WTC11 (cell line): ENCODE measurements at places on chromosomes 16 and 17.

DNA sequence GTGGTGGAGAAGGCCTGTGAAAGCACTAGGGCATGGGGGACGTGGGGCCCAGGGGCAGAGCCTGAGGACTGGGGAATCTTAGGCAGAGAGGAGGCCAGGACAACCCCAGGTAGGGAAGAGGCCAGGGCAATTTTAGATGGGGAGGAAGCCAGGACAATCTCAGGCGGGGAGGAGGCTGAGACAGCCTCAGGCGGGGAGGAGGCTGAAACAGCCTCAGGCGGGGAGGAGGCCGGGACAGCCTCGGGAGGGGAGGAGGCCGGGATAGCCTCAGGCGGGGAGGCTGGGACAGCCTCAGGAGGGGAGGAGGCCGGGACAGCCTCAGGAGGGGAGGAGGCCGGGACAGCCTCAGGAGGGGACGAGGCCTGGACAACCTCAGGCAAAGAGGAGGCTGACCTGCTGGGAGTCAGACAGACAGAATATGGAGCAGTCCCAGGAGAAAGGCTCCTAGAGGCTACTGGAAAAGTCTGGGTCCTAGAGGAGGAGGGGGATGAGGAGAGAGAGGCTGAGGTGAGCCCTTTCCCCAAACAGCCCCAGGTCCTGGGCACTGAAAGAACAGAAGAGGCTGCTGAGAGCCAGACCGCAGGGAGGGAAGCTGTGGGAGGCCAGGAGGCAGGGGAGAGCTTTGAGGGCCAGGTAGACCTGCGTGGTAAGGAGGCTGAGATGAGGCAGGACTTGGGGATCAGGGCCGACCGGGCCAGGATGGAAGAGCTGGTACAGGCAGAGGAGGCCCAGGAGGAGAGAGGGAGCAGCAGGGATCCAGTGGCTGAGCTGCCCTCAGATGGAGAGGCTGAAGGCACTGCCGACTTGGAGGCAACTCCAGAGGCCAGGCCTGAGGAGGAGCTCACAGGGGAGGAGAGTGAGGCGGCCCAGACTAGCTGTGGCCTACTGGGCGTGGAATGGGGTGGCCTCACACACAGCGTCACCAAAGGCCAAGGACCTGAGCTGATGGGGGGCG lies 1.6 kb downstream of the APOBR start:
- no peak for DNase-seq

GRCh38 chr16:52861614-52862022 lies 191.1 kb downstream of the CHD9NB start:
- peak; percentile 17 for DNase-seq

GRCh38 chr17:82985428-82985805 lies 94.0 kb upstream of the METRNL start:
- DNase-seq, result no peak

DNA sequence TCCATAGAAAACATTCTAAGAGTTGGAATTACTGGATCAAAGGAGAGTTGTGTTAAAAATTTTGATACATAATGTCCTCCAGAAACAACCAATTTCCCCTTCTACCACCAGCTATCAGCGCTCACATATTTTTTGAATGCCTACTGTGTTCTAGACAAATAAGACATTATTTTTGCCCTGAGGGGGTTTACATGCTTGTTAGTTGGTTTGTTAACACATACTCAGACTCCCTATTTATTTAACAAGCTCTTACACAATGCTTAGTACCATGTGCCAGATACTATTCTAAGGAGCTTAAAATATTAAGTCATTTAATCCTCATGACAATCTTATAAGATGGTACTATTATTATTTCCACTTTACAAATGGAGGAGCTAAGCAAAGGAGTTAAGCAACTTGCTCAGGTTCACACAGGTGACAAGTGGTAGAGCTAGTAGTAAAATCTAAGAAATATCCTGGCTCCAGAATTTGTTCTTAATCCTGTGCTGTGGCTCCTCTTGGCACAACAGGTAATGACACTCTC lies 194.2 kb downstream of the UTP18 start:
- no peak for DNase-seq

DNA sequence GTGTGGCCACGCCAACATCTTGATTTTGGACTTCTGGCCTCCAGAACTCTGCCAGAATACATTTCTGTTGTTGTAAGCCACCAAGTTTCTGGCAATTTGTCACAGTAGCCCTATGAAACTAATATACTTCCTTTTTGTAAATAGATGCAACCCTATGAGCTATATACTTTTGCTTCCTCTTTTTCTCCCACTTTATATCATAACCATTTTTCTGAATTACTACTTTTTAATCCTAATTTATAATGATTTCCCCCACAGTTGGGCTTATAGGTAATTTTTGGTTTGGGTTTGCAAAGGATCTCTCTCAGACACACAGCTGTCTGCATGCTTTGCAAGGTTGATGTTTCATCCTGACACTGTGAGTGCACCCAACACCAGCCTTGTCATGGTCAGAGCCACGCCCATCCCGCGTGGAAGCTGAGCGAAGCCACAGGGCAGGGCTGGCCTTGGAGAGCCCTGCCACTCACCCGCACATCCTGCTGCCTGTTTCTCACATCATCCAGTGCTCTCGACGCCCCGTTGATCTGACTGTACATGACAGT lies 5.8 kb downstream of the TRIM25 start:
- no peak for DNase-seq

DNA sequence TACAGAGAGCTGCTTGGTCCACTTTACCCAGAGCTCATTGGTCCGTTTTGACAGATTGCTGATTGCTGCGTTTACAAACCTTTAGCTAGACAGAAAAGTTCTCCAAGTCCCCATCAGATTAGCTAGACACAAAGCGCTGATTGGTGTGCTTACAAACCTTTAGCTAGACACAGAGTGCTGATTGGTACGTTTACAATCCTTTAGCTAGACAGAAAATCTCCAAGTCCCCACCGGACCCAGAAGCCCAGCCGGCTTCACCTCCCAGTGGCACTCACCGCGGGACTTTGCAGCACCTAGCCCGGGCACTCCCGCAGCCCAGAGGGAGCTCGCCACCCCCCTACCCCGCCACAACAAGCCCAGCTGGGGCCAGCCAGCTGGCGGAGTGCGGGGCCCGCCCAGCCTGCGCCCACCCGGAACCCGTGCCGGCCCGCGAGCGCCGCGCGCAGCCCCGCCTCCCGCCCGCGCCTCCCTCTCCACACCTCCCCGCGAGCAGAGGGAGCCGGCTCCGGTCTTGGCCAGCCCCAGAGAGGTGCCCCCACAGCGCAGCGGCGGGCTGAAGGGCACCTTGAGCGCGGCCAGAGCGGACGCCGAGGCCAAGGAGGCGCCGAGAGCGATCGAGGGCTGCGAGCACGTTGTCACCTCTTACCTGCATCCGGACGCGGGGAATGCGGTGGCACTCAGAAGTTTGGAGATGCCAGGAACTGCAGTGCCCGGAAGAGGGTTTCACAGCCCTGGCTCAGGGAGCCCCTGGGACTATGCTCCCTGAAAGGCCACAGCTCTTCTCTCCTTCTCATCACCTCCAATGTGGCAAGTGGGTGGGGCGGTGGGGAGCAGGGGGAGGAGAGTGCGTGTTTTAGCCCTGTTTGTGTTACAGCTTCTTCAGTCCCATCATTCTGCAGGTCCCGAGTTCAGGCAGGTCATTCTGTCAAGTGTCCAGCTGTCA lies 1504.5 kb downstream of the CDH11 start:
- DNase-seq, result peak; percentile 58

DNA sequence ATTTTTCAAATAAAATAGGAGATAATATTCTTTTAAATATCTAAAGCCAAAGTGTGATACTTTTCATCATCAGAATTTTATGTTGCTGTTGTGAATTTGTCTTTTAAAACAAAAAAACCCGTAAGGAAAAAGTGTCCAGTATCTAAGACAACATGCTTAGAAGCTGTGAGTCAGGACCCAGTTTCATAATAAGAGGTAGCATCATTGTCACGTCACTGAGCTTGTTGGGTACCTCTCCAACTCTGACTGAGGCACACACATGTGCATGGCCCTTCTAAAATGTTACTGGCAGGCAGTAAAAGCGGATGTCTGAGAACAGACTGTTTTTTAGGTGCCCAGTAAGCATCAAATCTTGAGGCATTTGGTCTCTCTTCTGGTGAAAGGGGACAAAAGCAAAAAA lies 2.5 kb downstream of the CIAPIN1 start:
- no peak for DNase-seq

- no peak for DNase-seq
These were observed 28.6 kb upstream of the HYDIN start for GRCh38 chr16:71259086-71259485.

DNA sequence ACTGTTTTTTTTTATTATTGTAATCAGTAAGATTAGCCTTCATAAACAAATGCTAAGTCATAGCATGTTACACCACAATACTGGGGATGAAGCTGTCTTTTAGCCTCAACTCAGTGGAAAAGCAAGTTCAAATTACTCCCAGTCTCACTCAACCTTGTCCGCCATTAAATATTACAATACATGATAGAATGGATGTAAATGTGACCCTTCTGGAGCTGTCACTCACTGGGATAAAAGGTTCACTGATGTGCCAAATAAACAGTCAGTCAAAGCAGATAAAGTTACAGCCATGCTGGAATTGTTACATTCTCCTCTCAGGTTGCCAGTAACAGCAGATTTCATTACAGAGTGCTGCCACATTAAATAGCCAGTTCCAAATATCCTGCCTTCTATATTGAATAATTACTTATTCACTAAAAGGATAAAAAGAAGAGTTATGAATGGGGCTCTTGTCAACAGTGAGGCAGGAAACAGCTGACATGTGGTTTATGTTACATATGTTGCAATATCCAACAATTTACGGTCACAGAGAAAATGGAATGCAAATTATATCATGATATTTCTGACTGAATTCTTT lies 53.4 kb downstream of the BRIP1 start:
- no peak for DNase-seq

DNA sequence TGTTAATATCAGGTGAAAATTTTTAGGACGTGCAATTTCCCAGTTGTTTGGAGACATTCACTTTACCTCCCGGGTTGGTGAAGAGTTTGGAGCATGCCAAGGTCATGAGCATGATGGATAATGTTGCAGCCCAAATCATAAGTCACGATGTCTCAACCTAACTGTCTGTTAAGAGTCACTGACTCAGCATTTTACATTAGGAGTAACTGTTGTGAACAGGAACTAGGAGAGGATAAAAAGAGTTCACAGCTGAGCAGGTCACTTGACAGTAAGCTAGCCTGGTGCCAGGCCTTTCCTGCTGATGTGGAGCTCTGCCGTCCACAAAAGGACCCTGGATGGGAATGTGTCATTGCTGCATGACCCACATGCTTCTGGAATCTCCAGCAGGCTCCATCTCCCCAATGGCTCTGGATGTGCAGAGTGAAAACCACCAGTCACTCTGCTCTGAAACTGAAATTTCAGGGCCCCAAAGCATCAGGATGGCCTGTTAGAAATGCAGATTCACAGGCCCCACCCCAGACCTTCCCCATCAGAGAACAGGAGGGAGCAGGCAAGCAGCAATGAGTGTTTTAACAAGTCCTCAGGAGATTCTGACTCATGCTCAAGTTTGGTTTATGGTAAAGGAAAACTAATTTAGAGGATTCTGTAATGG lies 371.6 kb upstream of the MAF start:
- DNase-seq, result no peak

DNA sequence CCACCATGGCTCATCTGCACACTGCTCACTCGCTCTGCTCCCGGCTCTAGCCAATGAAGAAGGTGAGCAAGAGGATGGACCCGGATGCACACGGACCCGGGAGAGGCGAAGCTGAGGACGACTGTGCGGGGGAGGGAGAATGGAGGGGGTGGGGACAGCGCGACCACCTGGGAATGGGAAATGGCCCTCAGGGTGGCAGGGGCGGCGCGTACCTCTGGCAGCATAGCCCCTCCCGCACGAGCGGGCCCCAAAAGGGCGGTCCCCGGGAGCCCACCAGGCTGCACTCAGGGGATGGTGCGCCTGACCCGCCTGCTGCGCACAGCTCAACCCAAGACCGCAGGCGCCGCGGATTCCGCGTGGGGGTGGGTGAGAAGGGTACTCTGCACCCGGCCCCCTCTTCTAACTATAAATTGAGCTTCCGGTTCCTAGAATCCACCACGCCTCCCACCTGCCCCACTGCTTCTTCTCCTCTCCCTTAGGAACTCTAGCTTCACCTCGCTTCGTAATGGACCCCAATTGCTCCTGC lies 6.1 kb downstream of the MT1H start:
- peak; percentile 67 for DNase-seq

DNA sequence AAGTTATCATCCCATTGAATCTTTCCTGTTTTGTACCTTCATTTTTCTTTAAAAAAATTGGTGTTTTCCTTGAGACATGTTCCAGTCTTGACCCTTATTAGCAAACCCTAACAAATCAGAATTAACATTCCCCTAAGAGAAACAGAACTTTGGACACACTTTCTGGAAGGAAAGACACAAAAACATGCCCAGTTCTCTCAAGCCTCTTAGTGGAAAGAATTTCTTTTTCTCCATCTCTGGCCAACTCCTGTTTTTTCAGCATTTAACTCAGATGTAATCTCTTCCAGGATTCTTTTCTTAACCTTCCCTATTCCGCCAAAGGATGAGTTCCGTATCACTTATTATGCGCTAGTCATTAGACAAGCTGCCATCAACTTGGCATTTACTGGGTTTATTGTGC lies 23.9 kb upstream of the CDH8 start:
- no peak for DNase-seq

- no peak for DNase-seq
These were observed 11.8 kb downstream of the PIK3R6 start for GRCh38 chr17:8855477-8856204.

DNA sequence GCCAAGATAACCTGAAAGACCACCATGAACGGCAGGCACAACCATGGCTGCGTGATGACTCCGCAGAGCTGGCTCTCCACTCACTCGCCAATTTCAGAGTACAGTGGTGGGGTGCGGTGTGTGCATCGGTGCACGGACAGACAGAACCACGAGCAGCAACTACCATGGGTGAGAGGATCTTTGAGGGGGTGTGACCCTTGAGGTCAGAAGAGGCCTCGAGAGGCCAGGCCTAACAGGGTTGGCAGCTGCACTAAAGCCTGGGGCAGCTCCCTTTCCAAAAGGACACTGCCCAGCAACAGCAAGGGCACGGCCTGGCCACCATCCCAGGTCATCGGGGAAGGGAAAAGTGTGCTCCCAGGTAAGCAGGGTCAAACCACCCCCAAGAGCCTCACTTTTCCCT lies 1.9 kb upstream of the ECI1 start:
- DNase-seq, result no peak

GRCh38 chr17:6577686-6578263 lies 21.4 kb upstream of the PITPNM3 start:
- DNase-seq, result no peak
